SK-MEL-5 (cell line): ENCODE measurements at places on chromosomes 5 and 9.
A peak's percentile ranks its signal among the peaks of the same experiment; 100 is the strongest.

DNA sequence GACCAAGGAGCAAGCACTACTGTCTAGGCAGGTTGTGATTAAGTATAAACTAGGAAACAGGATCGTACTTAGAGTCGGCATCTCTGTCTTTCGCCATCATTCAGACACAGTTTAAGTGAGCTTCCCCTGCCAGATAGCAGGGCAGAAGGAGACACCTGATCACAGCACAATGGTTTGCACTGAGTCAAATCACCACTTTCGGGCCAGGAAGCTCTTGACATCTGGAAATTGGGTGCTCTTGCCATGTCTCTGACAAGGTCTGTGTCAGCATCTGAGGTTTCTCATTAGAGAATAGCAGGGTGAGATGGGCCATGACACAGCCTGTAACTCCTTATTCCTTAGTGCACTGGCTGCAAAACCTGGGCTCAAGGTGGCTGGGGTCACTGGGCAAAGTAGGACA is 8.3 kb downstream of the ADRB2 start:
- no peak for DNase-seq

- no peak for DNase-seq
These were observed 83.9 kb downstream of the GOLPH3 start for GRCh38 chr5:32090026-32090754.

GRCh38 chr9:126877418-126877817 is 17.0 kb downstream of the ZBTB34 start:
- DNase-seq = no peak

GRCh38 chr9:4933177-4933576 is 51.9 kb upstream of the JAK2 start:
- DNase-seq = no peak

DNA sequence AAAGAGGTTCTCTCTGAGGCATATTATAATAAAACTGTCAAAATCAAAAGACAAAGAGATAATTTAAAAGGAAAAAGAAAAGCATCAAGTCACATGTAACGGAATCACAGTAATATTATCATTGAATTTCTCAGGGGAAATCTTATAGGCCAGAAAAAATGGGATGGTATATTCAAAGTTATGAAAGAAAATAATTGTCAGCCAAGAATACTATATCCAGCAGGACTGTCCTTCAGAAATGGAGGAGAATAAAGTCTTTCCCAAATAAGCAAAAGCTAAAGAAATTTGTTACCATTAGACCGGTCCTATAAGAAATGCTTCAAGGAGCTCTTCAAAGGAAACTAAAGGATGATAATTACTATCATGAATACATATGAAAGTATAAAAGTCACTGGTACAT is 342.0 kb upstream of the GRAMD2B start:
- DNase-seq = no peak

- peak; percentile 11 for DNase-seq
These were observed 482.3 kb downstream of the SPOCK1 start for GRCh38 chr5:137016783-137017324.

DNA sequence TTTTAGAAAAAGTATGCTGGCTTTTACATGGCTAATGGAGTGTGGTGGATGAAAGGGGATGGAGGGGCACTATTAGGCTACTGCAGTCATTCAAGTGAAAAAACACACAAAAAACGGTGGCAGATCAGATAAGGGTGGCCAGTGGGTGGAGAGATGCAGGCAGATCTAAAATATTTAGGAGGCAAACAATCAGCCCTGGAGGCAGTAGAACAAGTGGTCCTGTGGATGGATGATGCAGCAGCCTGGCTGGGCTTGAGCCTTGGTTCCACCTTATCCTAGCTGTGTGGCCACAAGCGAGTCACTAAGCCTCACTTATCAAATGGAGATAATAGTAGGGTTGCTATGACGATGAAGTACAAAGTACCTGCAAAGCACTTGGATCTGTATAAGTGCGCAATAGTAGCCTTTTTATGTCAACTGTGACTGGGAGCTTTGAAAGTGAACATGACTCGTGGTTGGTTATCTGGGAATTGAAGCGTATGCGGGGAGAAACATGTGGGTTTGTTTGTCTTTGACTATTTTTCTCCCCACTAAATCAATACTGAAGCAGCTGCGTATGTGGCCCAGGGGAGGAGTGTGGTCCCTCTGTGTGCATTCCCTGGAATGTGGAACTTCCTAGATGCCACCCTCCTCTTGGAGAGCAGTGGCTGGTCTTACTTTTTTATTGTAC is 20.2 kb downstream of the NSG2 start:
- no peak for DNase-seq

DNA sequence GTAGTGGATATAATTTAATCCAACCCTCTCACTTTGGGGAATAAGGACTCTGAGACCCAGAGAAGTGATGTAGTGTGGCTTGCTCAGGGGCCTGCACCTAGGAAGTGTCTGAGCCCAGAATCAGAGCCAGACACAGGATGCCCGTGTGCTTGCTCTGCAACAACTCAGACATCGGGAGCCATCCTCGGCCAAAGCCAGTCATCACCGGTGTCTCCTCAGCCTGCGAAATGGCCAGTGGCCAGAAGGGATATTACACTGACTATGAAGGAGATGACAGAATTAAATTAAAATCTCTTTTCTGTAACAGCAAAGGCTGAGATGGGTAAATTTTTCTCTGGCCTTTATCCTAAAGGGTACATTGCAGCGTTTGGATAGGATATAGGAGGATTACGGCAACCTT is 102.9 kb downstream of the MARCHF11 start:
- no peak for DNase-seq

DNA sequence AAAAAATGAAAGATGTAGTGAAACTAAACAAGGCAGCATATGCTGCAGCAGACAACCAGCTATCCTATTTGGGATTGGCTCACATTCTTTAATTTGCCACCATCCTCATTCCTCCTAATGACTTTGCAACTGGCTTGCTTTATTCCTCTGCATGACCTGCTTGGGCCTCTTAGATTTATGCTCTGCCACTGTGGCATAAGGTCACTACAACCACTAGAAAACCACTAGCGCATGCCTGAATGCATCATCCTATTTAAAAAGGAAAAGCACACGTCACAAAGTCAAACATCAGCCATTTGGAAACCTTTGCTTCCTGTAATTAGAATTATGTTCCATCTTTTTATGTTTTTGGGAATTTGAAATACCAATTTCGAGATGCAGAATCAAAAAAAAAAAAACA is 40.8 kb upstream of the CCDC152 start:
- peak; percentile 83 for DNase-seq

DNA sequence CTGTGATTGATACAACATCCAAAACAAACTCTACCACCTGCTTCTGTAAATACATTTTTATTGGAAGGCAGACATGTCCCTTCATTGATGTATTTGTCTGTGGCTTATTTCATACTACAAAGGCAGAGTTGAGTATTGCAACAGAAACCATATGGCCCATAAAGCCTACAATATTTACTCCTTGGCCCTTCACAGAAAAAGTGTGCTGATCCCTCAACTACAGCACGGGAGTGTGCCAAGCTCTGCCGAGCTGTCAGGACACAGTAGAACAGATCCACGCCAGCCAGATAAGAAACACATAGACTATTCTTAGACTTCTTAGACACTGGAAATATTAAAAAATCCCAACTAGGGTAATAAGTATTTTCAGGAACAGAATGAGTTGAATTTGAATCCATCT is 13.2 kb downstream of the TICAM2 start:
- no peak for DNase-seq

GRCh38 chr5:119335261-119335677 is 20.6 kb upstream of the TNFAIP8 start:
- DNase-seq = no peak

- DNase-seq = no peak
These were observed 82.6 kb downstream of the KIAA1958 start for GRCh38 chr9:112569186-112569585.

GRCh38 chr9:10835791-10836463 is 223.1 kb upstream of the PTPRD start:
- no peak for DNase-seq

DNA sequence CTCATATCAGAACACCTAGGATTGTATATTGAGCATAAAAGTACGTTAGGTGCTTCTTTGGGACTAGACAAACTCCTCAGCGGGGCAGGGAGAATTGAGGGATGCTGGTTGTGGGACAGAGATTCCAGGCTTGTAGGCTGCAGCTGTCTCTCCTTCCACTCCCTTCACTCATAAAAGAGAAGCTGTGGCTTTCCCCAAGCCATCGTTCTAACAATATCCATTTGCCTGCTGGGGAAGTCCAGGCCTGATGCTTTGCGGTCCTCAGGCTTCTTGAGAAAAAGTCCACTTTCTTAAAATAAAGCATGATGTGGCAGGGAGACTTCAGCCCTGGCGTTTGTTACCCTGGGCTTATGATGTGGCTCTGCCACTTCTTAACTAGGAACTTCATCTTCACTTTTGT is 129.3 kb upstream of the OSMR start:
- DNase-seq = no peak

- DNase-seq = no peak
These were observed 105.5 kb upstream of the LMX1B start for GRCh38 chr9:126508171-126508591.

DNA sequence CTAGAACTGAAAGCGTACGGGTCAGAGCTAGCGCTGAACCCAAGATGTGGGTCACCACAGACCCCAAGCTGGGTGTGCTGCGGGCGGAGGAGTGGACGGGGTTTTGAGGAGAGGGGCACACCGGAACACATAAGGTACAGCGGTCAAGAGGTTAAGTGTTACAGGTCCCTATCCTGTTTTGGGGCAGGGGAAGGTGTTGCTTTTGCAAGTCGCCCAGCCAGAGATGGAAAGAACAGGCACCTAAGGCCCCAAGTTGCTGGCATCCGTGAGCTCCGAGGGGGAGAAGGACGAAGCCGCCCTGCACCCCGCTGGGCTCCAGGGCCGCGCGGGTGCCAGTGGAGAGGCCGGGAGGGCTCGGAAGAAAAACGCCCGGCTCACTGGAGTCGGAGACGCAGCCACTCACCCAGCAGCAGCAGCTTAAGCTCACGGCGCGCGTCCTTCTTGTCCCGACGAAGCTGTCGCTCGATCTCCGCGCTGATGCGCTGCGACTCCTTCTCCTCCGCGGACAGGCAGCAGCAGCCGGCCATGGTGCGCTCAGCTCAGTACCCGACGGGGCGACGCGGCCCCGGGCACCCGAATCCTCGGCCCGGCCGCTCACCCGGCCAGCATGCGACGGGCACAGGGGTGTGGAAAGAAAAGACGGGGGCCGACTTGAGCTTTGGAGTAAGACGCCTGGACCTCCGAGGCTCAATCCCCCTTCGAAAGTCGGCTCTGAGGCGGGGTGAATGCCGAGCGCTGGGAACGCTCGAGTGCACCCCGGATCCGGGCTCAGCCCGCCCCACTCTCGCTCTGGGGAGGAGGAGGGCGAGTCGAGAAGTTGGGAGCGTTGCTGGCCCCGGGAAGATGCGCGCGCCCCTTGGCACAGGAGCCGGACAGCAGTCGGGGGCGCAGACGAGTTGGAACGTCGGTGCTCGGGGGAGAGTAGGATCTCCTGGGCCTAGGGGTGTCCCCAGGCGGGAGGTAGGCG is 572 bp downstream of the GNA14 start:
- DNase-seq = no peak

DNA sequence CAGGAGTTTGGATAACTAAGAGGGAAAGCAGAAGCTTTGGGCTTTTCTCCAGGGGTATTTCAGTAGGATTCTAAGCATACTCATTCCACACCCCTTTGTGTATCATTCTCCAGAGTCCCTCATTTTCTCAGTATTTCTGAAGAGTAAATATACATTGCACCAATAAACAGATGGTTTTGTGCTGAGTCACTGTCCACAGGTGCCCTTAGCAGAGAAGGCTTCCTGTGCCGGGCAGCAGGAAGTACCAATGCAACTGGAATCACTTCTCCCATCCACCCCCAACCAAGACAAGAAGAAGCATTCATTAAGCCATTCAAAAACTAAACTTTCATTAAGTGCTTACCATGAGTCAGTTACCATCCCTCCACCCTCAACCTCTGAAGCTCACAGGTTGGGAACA is 3.6 kb upstream of the CCNJL start:
- peak; percentile 81 for DNase-seq

GRCh38 chr9:91604451-91605179 is 181.0 kb upstream of the NFIL3 start:
- no peak for DNase-seq

DNA sequence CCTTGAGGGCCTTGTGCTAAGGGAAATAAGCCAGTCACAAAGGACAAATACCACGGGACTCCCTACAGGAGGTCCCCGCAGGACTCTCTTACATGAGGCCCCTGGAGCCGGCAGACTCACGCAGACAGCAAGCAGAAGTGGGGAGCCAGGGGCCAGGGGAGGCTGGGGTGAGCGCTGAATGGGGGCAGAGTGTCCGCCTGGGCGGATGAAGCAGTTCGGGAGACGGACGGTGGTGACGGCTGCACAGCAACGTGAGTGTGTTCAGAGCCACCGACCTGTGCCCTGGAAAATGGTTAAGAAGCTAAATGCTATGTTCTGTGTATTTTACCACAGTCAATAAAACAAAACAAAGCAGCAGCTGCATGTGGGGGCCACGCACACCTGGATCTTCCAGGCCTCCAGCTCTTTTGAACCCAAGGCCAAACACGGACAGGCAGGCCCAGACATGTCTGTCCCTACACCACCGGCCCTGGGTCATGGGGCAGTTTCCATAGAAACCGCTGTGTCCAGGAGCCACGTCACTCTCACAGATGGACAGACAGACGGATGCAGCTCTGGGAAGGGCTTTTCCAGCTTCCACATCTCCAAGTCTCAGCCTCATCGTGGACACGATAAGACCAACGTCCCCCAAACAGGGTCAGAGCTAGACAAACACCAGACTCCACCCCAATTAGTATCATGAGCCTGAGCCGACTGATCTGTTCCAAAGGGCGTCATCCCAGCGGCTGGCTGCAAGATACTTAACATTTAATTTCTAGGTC is 103.9 kb downstream of the VAV2 start:
- no peak for DNase-seq

DNA sequence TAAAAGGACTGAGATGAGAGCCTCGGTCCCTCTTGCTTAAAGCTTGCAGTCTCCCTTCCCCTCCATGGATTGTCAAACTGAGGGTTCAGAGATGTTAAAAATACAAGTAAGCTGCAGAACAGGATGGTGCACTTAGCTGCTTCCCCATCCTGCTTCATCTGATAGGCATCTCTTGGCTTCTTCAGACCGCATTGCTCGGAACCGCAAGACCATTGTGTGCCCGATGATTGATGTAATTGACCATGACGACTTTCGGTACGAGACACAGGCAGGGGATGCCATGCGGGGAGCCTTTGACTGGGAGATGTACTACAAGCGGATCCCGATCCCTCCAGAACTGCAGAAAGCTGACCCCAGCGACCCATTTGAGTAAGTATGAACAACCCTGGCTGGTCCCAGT is 65.5 kb upstream of the SAP30L start:
- DNase-seq = no peak

DNA sequence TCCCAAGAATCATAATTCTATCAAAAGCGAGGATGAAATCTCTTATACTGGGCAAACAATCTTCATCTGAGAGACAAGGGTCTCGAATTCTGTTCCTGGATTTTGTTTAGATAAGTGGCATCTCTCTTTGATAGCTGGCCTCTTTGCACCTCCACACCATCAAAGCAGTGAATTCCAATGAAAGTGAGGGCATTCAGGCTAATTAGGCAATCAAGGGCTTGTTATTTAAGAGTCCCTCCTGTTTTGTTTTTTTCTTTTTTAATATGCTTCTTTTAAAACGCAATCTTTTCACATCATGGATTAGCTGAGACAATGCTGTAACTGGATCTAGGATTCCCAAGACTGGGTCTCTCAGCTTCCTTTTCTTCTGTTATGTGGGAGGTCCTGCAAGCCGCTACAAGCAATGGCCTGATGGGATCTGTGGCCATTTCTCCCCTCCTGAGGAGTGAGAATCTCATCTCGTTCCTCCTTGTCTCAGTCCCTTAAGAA is 67.9 kb downstream of the TNC start:
- no peak for DNase-seq

GRCh38 chr5:180804129-180804618 is 1.6 kb upstream of the MGAT1 start:
- no peak for DNase-seq
